ENCODE measurements at places on chromosomes 6 and 20.

- DNase-seq: no peak
Measured at GRCh38 chr6:10861086-10861485, 20.8 kb downstream of the GCM2 start.

GRCh38 chr6:149130508-149130907 is 187.0 kb upstream of the TAB2 start:
- DNase-seq: no peak

DNA sequence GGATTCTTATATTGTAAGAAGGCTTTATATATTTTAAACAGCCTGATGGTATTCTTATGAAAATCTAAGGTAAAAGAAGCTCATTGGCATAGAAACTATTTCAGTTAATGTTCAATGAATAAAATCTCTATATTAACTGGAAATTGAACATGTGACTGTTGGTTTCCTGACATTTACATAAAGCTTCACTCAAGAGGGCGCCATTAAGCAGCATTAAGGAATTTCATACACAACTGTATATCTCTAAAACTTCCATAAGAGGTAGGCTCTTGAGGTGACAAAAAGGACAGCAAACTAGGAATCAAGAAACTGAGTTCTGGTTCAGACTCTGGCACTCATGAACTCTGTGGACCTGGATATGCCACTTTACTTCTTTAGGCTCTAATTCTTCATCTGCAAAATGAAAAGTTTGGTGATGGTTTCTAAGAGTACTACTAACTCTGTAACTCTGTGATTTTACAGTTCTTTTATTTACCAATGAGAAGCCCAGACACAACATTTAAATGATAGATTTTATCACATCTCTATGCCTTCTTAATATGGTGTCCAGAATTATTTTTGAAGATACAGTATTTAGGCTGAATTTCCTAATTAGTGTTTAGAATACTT is 147.5 kb downstream of the FLRT3 start:
- peak; percentile 28 for DNase-seq

DNA sequence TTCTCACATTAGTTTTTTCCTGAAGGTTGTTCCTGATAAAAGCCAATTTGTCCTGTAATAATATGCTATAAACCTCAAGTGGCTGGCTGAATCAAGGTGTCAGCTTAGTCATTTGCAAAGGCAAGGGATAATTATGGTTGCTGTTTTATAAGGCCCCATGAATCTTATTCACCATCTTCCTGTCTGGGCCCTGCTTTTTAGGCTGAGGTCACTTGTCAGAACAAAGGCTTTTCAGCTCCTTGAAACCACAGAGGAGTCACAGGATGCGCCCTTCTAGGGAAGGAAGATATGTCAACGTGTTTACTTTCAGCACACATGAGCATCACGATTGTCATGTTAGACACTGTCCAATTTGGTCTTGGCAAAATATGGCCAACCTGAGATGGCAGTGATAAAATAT is 64.8 kb upstream of the NAA20 start:
- DNase-seq: no peak

- DNase-seq: no peak
Measured at GRCh38 chr6:62146954-62147853, 138.8 kb downstream of the KHDRBS2 start.

DNA sequence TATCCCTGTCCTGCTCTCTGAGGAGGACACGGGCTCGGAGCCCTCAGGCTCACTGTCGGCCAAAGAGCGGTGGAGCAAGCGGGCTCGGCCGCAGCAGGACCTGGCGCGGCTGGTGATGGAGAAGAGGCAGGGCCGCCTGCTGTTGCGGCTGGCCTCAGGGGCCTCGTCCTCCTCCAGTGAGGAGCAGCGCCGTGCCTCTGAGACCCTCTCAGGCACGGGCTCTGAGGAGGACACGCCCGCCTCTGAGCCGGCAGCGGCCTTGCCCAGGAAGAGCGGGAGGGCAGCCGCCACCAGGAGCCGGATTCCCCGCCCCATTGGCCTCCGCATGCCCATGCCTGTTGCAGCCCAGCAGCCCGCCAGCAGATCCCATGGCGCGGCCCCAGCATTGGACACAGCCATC is 14.2 kb upstream of the SLC22A7 start:
- no peak for DNase-seq

GRCh38 chr6:165804331-165805066 is 141.5 kb upstream of the PDE10A start:
- DNase-seq: no peak

DNA sequence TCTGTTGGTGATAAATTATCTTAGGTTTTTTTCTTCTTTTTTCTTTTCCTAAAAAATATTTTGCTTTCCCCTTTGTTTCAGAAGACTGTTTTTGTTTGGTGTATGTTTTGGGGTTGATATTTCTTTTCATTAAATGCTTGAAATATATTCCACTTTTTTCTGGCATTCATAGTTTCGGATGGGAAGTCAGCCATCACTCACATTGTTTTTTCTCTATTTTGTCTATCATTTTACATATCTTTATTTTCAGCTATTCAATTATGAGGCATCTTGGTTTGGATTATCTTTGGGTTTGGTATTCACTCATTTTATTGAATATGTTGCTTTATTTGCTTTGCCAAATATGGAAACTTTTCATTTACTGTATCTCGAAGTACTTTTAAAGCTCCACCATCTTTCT is 600.5 kb upstream of the EYS start:
- no peak for DNase-seq

- no peak for DNase-seq
Measured at GRCh38 chr20:7971536-7972280, 31.4 kb upstream of the HAO1 start.

- DNase-seq: no peak
Measured at GRCh38 chr6:138863321-138863720, 67.4 kb downstream of the ECT2L start.

DNA sequence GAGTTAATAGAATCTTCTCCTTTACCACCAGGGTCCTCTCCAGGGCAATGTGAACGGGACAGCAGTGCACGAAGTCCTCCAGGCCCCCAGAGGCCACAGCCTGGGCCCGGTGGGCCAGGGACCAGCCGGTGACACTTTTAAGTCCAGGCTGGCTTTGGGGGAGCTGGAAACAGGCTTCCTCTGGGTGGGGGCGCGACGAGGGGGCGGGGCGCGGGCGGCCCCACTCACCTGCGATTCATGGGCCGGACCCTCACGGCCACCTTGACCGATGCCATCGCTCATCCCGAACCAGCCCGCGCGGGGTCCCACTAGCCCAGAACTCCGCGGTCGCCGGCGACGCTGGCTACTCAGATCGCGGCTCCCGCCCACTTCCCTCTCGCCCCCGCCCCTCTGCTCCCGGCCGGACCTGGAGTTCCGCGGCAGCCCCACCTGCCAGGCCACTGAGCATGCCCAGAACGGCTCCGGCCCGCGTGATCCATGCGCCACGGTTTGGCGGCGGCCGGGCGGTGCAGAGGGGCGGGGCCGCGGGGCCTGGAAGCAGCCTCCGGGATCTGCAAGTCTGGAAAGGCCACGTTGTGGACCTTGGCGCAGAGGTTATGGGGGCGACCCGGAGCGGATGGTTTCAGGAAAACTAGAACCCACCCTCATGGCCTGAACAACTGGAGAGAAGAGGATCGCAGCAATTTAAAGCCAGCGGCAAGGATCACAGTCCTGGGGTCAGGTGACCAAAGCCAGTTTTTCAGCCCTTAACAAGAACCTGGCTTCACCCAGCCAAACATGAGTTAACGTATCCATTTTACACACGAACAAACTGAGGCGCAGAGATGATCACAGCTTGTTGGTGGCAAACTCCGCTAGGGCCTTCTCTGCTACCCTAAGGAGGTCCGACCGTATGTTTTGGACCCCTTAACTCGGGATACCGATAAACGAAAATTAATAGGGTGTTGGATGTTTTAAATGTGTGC is at the start of gene KIF16B:
KIF16B (minus strand) TSS at position 448 of the 965 bp plus-strand sequence; CDS start at position 275, 173 bp downstream.
- DNase-seq: peak; percentile 89

- no peak for DNase-seq
Measured at GRCh38 chr20:56513161-56514150, 11.1 kb upstream of the FAM209A start.

- DNase-seq: no peak
Measured at GRCh38 chr6:168791917-168792316, 350.9 kb downstream of the SMOC2 start.

DNA sequence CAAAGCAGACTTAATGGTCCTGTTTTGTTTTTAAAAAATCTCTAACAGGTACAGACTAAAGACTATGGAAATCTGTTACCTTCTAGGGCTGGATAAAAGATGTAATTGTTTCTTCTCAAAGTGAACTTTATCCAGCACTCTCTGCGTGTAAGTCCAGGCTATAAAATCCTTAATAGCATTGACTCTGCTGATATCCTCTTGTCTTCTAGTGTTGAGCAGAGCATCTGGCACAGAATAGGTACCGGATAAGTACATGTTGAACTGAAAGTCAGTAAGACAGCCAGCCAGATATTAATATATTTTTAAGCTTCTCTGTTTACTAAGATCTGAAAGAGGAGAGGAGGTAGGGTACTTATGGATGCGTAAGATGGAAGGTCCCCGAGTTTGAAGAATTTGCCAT is 262.3 kb downstream of the TBC1D7 start:
- no peak for DNase-seq

- no peak for DNase-seq
Measured at GRCh38 chr6:1560281-1561058, 49.2 kb upstream of the FOXC1 start.

- DNase-seq: peak; percentile 94
Measured at GRCh38 chr6:111927321-111927720, 54.1 kb upstream of the FYN start.

- DNase-seq: no peak
Measured at GRCh38 chr20:50876063-50876685, 55.1 kb downstream of the ADNP start.

GRCh38 chr20:33667245-33667675 is 517 bp downstream of the ACTL10 start:
- peak; percentile 39 for DNase-seq

DNA sequence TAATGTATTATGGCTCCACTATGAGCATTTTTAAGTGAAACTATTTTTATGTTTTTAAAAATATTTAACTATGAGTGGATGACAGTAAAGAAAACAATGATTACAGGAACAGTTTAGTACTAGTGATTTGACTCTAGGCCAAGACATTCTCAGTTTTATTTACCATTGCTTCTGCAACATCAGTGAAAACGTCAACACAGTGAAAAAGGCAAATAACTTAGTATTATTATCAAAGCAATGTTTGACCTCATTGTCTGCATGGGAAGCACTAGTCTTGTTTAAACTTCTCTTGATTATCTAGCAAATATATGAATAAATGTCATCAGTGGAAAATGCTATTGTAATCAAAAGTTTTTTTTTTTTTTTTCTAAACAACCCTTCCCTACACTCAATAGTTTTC is 165.0 kb downstream of the HTR1B start:
- no peak for DNase-seq

- peak; percentile 98 for DNase-seq
Measured at GRCh38 chr20:13200767-13201500, 20.1 kb upstream of the ISM1 start.

GRCh38 chr6:138063726-138064125 is 43.5 kb downstream of the PERP start:
- no peak for DNase-seq
